ENCODE measurements at places on chromosomes 3 and 15.
A peak's percentile ranks its signal among the peaks of the same experiment; 100 is the strongest.

DNA sequence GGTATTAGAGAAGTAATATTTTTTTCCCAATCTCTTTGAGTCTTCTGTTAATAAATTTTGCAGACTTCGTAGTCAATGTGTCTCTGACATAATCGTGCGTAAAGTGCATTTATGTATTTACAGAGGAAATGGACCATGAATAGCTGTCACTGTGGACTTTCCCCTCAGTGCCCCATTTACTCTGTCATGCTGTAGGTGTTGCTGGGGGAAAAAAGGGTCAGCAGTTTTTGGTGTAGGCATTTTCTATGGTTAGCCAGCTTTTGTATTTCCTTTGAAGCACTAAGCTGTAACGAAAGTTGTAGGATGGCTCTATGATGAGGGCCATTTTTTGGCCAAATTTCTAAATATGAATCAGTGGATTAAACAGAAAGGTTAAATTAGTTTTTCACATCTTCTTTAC lies 598.4 kb downstream of the FGF12 start:
- no peak for DNase-seq

GRCh38 chr3:195238586-195239118 lies 32.3 kb downstream of the XXYLT1 start:
- DNase-seq, result peak; percentile 40

- DNase-seq, result no peak
Observed at GRCh38 chr15:75705854-75706681, 6.6 kb downstream of the CSPG4 start.

GRCh38 chr3:10292505-10293419 lies at the start of gene GHRL:
Gene GHRL (minus strand): TSS chr3:10292947. CDS start chr3:10290180, 2,767 bp downstream.
- no peak for DNase-seq

DNA sequence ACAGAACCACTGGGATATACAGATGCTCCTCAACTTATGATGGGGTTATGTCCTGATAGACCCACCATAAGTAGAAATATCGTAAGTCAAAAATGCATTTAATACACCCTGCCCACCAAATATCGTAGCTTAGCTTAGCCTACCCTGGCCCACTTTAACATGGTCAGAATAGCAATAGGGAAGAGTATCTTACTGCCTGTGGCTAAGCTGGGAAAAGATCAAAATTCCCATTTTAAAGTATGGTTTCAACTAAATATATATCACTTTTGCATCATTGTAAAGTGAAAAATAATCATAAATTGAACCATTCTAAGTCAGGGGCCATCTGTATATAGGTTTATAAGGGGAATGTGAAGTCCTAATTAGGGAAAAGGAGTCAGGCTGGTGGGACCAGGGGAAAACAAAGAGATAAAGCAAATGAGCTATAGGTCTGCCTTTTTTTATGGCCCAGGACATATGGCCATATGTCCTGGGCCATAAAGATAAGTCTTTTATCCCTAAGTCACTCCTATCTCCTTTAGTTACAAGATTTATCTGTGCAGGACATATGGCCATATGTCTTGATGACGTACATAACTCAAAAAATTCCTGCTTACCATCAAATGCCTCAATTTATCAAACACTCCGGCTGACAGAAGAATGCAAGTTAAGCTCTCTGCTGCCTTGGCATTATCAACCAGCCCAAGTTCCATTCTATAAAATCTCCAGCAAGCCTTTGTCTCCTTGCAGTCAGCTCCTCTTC lies 11.2 kb downstream of the RTP3 start:
- no peak for DNase-seq

DNA sequence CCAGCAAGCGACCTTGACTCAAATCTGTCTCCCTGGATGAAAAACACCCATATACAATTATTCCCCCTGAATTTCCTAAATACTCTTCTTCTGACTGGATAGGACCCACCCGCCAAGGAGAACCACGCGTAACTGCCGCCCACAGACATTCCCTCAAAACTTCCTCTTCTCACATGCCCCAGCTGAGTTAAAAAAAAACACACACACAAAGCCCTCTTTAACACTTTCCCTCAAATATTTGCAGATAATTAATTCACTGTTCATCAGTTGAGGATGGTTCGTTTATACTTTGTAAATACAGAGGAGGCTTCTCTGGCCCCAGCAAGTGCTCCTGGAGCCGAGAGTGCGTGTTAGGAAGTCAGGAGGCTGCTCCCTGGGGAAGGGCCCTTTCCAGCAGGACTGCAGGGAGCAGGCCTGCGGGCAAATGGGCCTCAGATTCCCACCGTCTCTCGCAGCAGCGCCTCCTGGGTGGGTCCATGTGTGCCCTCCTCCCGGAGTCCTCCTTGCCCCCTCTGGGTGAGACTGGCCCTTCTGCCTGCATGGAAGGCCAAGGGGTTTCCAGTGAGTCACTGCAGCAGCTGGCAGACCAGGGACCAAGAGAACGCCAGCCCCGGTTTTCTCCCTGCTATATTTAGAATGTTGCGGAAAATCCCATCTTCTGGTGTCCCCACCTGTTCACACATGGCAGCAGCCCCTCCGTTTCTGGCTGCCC lies 46.8 kb downstream of the MGLL start:
- peak; percentile 85 for DNase-seq

DNA sequence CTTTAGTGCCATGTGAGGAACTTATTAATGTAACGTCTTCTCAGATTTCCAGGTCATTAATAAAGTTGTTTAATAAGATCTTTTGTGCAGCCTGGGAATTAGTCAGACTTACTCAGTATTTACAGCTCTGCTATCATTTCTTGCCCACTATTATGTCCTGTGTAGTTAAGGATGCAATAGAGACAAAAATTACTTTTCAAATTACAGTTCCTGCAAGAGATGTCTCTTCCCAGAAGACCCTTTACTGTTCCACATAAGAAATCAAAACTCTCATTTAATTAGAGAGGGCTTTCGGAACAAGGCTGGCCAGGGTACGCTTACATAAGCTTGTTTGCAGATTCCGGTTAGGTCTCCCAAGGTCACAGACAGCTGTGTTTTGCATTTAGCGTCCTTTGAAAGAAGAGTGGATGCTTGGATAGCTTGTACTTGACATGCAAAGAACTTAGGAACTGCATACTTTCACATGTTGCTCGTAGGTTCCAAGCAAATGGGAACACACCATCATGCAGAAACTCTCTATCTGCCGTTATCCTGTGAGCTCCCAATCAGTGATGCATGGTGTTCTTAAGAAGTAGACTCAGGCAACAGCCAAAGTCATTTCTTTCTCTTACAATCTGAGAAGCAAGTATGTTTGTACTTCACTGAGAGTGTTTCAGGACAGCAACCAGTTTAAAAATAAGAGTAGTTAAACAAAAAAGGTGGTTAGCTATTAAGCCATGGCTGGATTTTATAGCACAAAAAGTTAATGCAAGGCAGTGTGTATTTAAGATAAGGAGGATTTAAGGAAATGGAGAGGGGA lies 37.4 kb downstream of the FILIP1L start:
- DNase-seq, result no peak

- peak; percentile 83 for DNase-seq
Observed at GRCh38 chr3:125141596-125142419, 70.7 kb downstream of the SLC12A8 start.

- DNase-seq, result peak; percentile 34
Observed at GRCh38 chr3:171804618-171805389, 5.5 kb downstream of the PLD1 start.

GRCh38 chr3:46098319-46098761 lies 71.1 kb upstream of the XCR1 start:
- DNase-seq, result peak; percentile 74

- DNase-seq, result no peak
Observed at GRCh38 chr3:161067335-161067734, 37.8 kb downstream of the B3GALNT1 start.

- DNase-seq, result no peak
Observed at GRCh38 chr3:65265511-65265910, 577.7 kb upstream of the ADAMTS9 start.

DNA sequence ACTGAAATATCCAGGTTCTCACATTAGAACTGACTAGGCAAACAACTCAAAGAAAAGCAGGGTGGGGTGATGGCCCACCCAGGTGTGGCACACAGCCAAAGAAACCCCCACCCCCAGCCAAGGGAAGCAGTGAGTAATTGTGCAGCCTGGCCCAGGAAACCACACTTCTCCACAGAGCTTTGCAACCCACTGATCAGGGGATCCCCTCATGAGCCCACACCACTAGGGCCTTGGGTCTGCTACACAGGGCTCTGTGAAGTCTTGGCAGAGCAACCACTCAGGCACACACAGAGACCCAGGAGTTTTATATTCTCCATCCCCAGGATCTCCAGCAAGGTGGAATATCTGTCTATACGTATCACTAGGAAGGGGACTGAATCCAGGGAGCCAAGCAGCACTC lies 22.2 kb upstream of the TRIM42 start:
- DNase-seq, result no peak

GRCh38 chr3:147846854-147847478 lies 437.8 kb downstream of the ZIC1 start:
- DNase-seq, result no peak

- no peak for DNase-seq
Observed at GRCh38 chr3:112132554-112132953, 494 bp downstream of the GCSAM start.

GRCh38 chr3:122169911-122170310 lies 13.6 kb upstream of the CASR start:
- no peak for DNase-seq

- no peak for DNase-seq
Observed at GRCh38 chr3:154229217-154229590, 95.1 kb downstream of the DHX36 start.

DNA sequence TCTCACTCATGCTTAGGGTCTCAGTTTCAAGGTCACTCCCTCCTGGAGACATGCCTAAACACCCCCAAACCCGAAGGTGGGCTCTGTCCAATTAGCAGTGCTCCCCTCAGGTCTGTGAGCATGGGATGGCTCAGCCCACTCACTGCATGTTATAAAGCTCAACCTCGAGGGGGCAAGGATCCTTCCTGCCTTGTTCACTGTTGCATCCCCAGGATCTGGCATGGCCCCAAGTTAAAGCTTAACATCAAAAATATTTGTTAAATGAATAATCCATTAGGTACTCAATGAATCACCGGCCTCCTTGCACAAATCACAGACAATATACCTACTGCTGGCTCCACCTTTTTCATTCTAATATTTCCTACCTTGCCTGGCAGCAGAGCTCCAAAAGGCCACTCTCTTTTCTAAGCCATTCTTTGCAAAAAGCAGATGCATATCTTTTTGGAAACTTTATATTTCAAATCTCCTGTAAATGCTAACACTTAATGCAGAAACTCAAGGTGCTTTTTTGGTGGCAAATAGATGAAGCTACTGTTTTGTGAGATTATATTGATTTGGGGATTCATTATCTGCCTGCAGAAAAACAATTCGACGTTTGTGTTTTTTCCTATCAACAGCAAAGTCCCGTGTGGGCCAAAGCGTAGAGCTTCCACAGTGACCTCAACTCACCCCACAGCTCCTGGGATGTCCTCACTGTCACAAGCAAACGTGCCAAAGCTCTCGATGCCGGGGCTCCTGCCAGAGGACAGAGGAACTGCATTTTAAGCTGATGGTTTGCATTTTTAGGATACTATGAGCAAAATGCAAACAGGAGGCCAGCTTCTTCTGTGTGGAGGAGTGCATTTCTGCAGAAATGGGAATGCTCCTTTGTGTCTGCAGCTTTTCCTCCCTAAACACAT lies 35.4 kb downstream of the PCOLCE2 start:
- DNase-seq, result no peak

DNA sequence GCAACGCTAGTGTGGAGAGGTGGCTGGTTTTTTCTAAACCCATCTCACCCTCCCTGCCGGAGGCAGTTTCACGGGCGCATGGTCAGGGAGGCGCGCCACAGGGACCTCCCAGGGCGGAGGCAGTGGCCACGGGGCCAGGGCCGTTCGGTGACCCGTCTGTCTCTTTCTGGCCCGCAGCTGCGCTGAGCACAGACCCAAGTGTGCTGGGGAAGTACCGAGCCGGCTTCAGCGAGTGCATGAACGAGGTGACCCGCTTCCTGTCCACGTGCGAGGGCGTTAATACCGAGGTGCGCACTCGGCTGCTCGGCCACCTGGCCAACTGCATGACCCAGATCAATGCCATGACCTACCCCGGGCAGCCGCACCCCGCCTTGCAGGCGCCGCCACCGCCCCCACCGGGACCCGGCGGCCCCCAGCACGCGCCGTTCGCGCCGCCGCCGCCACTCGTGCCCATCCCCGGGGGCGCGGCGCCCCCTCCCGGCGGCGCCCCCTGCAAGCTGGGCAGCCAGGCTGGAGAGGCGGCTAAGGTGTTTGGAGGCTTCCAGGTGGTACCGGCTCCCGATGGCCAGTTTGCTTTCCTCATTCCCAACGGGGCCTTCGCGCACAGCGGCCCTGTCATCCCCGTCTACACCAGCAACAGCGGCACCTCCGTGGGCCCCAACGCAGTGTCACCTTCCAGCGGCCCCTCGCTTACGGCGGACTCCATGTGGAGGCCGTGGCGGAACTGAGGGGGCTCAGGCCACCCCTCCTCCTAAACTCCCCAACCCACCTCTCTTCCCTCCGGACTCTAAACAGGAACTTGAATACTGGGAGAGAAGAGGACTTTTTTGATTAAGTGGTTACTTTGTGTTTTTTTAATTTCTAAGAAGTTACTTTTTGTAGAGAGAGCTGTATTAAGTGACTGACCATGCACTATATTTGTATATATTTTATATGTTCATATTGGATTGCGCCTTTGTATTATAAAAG lies 1.8 kb downstream of the HES1 start:
- DNase-seq, result peak; percentile 69

DNA sequence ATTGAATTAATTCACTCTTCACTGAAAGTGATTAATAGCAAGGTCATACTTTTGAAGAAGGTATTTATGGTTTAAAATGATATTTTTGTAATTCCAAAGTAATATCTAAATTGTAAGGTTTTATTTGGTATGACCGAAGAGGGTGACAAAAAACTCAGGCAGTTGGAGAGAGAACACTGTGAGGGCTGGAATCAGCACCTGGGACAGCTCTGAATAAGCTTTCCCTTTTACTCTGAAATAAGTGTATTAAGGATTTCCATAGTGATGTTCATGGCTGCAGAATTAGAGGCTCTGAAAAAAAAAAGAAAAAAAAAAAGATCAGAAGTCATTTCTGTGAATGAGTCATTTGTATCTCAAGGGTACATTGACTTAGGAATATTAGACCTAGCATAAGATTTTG lies 299.5 kb downstream of the IL5RA start:
- no peak for DNase-seq

- no peak for DNase-seq
Observed at GRCh38 chr3:125185805-125186204, 26.7 kb downstream of the SLC12A8 start.
